ENCODE measurements at places on chromosomes 3 and 15.

DNA sequence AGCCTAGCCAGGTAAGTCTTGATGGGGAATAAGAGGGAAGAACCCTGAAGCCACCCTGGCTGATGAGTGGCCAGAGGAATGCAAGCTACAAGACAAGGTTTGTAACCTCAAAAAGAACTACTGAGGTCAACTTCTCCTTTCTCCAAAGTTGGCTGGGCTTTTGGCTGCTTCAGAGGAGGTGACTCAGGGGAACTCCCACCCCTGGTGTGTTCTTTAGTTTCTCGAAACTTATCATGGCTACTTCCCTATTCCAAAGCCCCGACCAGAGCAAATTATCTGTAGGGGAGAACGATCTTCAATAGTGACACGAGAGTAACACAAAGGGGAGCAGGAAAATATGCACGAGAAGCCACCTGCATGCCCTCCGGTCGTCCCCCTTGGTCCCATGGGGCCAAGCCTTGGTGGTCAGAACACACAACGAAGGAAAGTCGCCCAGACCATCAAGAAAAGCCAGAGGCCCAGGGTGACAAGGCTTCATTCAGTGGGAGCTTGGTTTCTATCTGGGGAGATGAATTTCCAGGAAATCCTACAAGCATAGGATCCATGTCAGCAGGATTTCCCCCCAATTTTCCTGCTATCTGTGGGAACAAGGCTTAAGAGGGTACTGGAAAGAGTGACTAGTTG is 6.5 kb upstream of the BCL2A1 start:
- no peak for DNase-seq

DNA sequence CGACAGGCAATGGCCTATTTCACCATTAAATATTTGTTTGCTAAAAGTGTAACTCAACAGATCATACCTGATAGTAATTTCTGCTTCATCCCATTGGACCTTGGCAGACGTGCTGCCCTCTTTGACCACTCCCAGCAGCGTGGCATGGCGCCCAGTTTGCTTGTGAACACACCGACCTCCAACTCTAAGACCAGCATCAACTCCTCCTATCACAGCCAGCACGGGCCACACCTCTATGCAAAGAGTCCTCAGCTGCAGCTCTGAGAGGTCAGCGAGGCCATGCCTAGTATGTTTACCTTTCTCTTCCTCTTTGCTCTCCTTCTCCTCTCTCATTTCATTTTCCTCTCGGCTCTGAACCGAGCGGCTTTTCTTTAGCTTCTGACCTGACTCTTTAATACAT is 80.6 kb downstream of the FBXL22 start:
- no peak for DNase-seq

DNA sequence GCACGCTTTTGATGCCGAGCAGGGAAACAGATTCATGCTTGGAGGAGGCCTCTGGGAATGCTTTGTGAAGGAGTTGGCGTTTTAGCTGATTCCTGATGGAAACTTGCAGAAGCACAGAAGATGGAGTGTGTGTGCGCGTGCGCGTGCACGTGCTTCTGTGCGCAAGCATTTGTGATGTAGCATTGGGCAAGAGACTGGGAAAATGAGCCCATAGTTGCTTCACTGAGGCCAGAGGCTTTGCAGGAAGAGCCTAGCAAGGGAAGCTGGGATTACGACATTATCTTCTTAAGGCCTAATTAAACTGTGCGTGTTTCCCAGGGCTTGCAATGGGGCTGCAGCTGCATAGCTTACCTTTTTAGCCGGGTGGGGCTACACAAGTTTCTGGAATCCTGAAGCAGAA is 18.1 kb upstream of the AGBL1 start:
- no peak for DNase-seq

GRCh38 chr3:169604118-169604517 is 59.4 kb downstream of the MECOM start:
- no peak for DNase-seq

- no peak for DNase-seq
Measured at GRCh38 chr3:191320316-191320715, 8.9 kb upstream of the CCDC50 start.

DNA sequence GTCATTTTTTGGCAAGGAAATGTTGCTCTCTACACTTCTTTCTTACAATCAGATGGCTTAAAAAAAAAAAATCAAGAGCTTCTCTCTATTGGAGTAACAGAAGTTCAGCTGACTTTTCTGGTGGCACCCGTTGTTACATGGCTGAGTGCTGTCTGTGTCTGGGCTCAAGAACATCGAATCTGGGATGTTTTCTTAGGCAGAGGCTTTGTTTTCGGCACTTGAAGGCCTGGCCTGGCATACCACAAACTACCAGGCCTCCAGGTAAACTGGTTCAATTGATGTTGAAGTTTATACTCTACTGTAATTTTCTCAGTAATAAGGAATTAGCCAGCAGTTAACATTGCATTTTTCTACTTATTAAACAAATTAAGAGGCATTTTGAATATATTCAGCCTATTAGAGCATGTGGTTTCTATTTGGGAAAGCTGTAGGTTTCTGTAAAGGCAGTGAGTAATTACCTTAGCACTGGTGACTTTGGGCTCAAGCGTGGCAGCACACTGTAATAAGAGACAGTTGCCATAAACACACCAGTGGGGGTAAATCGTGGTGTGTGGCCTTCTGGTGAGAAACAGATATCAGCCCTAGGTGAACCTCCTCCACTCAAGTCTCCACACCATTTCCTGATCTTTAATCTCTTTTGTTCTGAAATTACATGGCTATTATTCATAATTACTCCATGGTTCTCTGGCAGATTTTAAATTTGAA is 544.7 kb downstream of the MECOM start:
- DNase-seq, result no peak

GRCh38 chr3:134374791-134375581 is 739 bp upstream of the AMOTL2 start:
- no peak for DNase-seq

- DNase-seq, result no peak
Measured at GRCh38 chr15:79474252-79474651, 42.1 kb downstream of the MINAR1 start.

DNA sequence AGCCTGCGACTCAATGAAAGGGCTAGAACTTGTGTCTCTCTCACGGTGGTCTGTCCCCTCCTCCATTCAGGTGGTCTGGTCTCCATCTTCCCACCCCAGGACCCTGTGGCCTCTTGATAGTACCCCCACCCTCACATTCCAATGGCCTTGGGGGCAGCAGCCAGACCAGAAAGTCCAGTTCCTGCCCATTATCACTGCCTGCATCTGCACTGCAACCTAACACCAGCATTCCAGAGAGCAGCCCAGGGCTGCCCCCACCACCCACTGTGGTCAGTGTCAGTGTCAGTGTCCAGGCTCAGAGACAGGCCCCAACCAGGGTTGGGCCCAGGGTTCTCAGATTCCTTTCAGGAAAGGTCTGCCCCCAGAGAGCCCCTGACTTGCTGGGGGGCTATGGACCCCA is 12.6 kb downstream of the IGDCC3 start:
- DNase-seq, result no peak

DNA sequence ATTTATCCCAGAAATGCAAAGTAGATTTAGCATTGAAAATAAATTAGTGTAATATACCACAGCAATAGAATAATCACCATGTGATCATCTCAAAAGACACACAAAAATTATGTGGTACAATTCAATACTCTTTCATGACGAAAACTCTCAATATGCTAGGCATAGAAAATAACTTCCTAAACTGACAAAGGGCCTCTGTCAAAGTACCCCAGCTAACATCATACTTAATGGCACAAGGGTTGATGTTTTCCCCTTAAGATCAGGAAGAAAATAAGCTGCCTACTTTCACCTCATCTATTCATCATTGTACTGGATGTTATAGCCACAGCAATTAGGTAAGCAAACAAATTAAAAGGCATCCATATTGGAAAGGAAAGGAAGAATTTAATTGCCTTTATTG is 22.7 kb upstream of the NIPA2 start:
- DNase-seq, result no peak
